ENCODE measurements at places on chromosomes 13 and 19. TPM values are rescaled to one million over a fixed set of nuclear protein-coding genes. Genes with fewer than 3 reads are reported as not detected.

DNA sequence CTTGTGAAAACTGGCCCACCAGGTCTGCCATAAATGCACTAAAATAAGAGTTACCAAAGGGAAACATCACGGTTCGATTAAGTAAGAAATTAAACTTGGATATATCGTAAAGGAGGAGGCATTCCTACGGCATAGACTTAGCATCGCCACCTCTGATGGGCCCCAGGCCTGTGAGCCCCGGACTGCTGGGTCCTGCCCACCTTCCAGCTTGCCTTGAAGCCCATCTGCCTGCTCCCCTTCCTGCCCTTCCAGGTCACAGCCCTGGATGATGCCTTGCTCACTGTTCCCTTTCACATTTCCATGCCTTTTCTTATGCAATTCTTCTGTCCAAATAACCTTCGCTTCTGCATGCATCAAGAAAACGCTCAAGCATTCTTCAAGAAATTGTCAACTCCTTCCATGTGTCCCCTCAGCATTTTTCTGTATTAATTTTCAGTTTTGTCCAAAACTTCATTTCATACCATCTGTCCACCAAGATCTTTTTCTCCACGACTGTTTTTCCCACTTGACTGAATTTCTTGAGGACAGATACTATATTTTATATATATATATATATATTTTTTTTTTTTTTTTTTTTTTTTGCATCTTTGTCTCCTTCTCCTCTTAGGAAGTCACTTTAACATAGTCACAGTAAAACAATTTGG is 91.2 kb downstream of the DOCK9 start:
- DNase-seq = no peak

ZNF525 gene
- total RNA-seq = 4.7 TPM

DNA sequence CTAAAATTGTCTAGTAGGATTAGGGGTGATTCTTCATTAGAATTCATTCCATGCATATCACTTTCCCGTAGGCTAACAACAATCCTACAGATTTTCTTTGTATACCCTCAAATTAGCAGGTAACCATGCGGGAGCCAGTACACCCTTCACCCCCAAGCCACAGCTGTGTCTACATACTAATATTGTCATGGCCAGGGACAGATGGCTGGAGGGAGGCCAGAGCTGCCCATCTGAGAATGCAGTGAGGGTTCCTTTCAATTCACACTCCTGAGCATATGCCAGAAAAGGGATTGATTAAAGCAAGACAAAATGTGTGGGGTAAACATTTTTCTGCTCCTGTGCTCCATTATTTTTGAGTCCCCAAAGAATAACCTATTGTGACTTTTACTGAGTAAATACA is 68.9 kb downstream of the FREM2 start:
- DNase-seq = no peak

TMPRSS9 gene
- total RNA-seq = 0.64 TPM

GRCh38 chr13:51780099-51780498 is 23.9 kb downstream of the DHRS12 start:
- DNase-seq = peak; percentile 29

- DNase-seq = no peak
Measured at GRCh38 chr19:55581145-55581822, 636 bp upstream of the ZNF579 start.

TUBB4A gene
- total RNA-seq = 1.5 TPM

DNA sequence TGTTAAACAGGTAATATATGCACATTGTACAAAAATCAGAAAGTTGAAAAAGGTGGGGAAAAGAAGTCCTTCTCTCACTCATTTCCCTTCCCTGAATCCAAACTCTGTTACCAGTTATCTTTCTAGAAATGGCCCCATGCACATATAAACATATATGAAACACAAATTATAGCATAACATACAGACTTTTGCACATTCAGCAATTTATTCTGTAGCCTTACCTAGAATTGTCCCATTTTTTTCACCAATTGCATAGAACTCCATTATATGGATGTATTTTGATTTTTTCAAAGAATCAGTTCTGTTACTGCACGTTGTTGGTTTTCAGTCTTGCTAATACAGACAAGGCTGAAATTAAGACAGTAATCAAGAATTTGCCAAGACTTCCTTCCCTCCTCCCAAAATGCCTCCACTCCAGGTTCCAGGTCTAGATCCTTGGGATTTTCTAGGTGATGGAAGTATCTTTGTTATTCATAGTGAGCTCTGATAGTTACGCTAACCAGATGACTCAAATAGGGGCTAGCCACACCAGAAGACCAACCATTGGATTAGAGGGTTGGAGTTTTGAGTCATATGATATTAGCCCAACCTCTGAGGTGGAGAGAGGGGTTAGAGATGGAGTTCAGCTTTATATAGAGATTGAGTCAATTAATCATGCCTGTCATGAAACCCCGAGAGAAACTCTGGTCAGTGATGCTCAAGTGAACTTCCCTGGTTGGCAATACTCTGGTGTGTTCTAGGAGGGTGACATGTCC is 30.7 kb downstream of the GPR180 start:
- DNase-seq = no peak

GRCh38 chr13:33069365-33069764 is 53.1 kb downstream of the KL start:
- no peak for DNase-seq

MYBPC2 gene
- 1.5 TPM for total RNA-seq

- no peak for DNase-seq
Measured at GRCh38 chr19:57363688-57364181, 384 bp downstream of the TRAPPC2B start.

GRCh38 chr13:41546372-41547190 is 89.2 kb downstream of the RGCC start:
- DNase-seq = no peak

DNA sequence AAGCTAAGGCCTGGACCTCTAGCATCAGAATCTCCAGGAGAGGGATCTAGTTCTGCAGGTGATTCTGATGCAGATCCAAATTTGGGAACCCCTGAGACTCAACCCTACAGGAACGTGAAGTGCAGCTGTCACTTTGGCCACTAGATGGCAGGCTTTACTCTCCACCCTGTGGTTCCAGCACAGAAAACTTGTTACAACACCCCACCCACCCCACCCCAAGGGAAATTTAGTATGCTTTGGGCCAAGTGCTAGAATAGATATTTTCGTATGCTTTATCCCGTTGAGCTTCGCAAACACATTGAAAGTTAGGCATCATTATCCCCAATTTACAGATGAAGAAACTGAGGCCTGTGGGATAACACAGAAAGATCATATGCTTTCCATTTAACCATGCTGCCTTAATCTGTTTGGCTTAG is 232.0 kb downstream of the B3GLCT start:
- DNase-seq = peak; percentile 39

DNA sequence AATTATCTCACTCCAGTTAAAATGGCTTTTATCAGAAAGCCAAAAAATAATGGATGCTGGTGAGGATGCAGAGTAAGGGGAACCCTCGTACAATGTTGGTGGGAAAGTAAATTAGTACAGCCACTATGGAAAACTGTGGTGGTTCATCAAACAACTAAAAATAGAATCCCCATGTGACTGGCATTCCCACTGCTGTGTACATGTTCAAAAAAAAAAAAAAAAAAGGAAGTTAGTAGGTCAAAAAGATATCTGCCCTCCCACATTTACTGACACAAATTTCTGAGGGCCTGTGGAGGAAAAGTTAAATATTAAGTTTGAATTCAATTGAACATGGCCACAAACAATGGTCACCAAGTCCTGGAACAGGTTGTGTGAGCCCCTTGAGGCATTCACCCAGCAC is 9.8 kb upstream of the ZSCAN5A start:
- no peak for DNase-seq

DNA sequence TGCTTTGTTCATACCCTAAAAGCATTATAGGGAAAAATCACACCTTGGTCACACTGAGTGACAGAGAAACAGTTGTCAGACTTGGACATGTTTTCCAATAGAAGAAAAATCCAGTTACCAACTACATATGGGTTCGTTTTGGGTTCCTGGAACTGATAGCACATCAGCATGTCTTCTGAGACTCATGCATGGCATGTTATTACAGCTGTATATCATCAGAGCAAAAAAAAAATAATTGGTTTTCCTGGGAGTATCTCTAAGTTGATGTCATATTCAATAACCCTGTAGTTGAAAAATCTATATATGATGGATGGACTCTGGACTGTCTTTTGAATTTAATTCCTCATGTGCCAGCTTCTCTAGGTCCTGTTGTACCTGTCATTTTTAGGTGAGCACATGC is 211.6 kb downstream of the DNAJC15 start:
- DNase-seq = no peak

- no peak for DNase-seq
Measured at GRCh38 chr19:5120833-5121232, 151.9 kb downstream of the KDM4B start.

ZNF577 gene
- total RNA-seq = 8.9 TPM

GRCh38 chr13:40631605-40632004 is 34.8 kb downstream of the FOXO1 start:
- no peak for DNase-seq

DNA sequence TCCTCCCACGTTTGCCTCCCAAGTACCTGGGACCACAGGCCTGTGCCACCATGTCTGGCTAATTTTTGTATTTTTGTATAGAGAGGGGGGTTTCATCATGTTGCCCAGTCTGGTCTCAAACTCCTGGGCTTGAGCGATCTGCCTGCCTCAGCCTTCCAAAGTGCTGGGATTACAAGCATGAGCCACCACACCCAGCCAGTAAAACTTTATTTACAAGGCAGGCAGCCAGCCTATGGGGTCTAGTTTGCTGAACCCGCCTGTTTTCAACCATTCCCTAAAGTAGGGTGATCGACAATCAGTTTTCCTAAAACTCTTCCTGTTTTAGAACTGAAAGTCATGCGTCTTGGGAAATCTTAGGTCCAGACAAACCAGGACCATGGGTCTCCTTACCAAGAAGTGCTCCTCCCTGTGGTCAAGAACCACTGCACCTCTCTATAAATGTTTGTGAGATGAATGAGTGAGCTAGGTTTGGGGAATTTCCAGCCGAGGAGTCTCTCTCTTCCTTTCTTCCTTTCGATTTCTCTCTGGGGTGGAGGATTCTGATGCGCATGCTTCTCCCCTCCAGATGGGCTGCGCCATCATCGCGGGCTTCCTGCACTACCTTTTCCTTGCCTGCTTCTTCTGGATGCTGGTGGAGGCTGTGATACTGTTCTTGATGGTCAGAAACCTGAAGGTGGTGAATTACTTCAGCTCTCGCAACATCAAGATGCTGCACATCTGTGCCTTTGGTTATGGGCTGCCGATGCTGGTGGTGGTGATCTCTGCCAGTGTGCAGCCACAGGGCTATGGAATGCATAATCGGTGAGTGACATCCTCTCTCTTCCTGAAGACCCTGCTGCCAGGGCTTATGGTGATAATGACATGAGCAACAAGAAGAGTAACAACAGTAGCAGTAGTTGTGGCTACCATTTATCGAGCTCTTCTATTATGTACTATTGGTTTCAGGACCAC is 38.7 kb downstream of the ADGRE1 start:
- DNase-seq = no peak

- no peak for DNase-seq
Measured at GRCh38 chr13:66214467-66214866, 1015.7 kb downstream of the PCDH9 start.

CCDC70 gene
- total RNA-seq = not detected

CYP2B6 gene
- not detected for total RNA-seq

DUS3L gene
- total RNA-seq = 15.2 TPM

- DNase-seq = no peak
Measured at GRCh38 chr13:29436291-29436690, 159.2 kb downstream of the SLC7A1 start.

ACP7 gene
- total RNA-seq = not detected

LRRC63 gene
- total RNA-seq = not detected

- no peak for DNase-seq
Measured at GRCh38 chr19:18446145-18446810, 8.3 kb upstream of the ISYNA1 start.

- DNase-seq = no peak
Measured at GRCh38 chr19:35353635-35354034, 4.6 kb upstream of the FFAR3 start.

DNA sequence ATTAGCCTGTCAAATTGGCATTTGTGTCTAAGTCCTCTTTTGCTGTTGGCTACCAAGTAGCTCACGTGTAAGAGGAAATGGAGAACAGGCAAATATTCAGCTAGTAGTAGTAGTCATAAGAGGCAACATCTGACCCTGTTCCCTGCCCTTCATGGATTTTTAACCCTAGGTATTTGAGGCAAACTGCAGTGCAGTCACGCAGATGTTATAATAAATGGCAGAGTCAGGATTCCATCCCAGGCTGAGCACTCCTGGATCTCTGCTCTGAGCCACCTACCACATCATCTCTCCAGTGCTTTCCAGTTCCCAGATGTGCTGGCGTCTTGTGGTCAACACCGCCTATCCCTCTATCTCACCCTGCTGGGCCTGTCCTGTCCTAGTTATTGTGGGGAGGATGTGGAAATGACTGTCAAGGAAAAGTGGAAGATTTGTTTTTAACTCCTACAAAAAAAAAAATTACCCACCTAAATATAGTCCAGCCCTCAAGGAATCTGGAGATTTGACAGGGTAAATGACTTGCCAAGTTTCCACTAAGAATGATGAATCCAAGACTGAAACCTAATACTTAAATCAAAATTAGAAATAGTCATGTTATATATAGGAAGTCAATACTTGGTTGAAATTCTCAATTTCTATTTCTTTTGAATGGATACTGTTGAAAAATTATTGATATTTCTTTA is 322.9 kb downstream of the GPC6 start:
- no peak for DNase-seq

- DNase-seq = no peak
Measured at GRCh38 chr19:6639439-6639838, 30.5 kb downstream of the TNFSF14 start.

DNA sequence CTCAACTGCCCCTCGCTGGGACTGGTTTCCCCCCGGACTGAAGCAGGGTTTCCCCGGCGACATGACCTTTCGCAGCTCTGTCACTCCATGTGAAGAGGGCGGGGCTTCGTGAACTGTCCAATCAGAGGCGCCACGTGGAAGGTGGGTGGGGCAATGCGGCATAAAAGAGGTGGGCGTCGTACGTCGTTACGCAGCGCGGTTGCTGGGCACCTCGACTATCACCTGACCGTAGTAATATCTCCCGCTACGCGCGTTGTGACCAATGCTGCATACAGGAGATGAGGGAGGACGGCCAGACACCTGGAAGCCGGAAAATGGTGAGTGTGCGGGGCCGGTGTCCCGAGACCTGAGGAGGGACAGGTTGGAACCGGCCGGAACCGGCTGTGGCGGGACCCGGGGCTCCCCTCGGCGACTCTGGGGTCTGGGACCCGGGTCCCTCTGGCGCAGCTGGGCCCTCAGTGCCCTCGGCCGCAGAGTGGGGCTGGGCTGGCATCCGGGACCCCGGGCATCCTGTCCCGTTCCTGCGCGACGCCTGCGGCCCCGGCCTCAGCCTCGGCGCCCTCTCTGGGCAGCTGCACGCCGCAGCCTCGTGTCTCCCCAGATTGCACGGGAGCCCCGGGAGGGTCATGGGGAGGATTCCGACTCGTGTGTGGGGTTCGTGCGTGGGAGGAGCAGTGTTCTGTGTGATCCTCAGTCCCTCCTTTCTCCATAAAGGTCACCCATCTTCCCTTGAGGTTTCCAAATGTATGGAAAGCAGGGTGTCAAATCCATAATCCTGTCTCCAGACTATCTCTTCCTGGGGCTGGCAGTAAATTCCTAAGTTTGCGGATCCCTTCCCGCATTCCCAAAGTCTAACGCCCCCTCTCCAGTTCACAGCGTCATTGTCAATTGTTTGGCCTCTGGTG is 32.2 kb downstream of the ZNF136 start:
- DNase-seq = peak; percentile 96

RASA3 gene
- total RNA-seq = 11.2 TPM

GRCh38 chr13:110412132-110412914 is 105.2 kb downstream of the COL4A2 start:
- peak; percentile 80 for DNase-seq

GRCh38 chr19:58409010-58409790 is 751 bp downstream of the ZNF584 start:
- DNase-seq = no peak

- no peak for DNase-seq
Measured at GRCh38 chr19:46608581-46609345, 7.6 kb downstream of the CALM3 start.

Measured in pancreas (tissue), 10 donors.